ENCODE measurements at places on chromosomes 3 and 15.

GRCh38 chr3:172690936-172691335 lies 19.9 kb downstream of the NCEH1 start:
- no peak for DNase-seq

DNA sequence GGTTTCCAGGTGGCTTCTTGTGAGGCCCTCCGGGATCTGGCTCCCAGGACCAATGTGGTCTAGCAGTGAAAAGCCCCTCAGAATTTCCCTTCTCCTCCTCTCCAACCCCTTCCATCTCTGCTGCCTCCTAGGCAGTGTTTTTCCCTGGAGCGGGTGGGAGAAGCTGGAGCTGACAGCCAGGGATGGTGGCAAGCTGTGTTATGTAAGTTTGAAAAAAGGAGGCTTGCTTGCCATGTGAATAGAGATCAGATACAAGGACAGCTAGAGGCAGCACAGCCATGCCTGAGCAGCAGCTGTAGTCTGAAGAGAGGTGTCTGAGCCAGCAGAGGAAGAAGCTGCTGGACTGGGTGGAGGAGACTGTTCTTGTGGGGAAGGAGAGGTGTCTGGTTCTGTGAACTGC lies 20.6 kb downstream of the SNAPC5 start:
- DNase-seq: no peak

- DNase-seq: no peak
Observed at GRCh38 chr3:195245531-195245951, 25.4 kb downstream of the XXYLT1 start.

DNA sequence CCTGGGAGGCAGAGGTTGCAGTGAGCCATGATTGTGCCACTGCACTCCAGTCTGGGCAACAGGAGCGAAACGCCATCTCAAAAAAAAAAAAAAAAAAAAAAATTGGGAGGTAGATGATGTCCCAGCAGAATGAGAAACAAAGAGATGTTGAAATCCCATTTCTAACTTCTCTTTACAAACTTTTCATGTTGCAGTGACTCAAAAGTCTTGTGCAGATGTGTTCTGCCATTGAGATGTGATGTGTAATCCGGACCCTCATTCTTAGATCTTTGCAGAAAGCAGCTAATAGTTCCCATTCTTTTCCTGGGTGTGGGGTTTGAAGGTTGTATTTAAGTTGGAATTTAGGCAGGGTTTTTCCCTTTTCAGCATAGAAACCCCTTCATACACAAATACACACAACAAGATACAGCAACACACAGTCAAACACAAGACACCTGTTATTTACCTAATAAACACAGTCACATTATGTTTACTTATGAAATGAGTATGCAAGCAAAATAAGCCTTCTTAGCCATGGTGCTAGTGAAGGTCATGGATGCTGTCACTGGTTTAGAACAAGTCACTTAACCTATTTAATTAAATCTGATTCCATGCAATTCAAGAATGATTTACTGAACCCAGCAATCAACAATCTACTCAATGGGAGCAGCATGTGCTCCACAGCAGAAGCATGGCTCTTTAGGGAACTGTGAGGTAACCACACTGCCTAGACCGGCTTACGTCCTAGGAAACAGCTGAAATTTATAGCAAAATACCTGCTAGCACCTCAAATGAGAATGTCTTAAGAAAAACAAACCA lies 14.9 kb downstream of the SIAH2 start:
- DNase-seq: no peak

DNA sequence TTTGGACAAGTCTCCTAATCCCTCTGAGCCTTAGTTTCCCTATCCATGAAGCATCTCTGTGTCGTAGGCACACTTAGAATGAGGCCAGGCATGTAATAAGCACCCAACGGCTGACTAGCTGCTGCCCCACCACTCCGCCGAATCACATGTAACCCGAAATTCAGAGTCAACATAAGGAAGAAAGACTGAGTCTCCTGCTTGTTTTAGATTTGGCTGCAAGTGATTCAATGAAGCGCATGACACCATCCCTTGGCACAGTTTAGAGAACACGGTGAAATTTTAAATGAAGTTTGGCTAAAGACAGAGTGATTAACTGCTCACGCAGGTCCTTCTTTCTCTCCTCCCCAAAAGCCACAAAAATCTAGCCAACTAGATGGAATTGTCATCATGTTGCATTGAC lies 279.2 kb downstream of the TLE3 start:
- DNase-seq: no peak

GRCh38 chr3:188562144-188562543 lies 408.2 kb downstream of the LPP start:
- DNase-seq: no peak
